ENCODE measurements at places on chromosomes 2 and 18. TPM values are rescaled to one million over a fixed set of nuclear protein-coding genes. Genes with fewer than 3 reads are reported as not detected.
A peak's percentile ranks its signal among the peaks of the same experiment; 100 is the strongest.

GRCh38 chr18:77138270-77138669 is 5.7 kb upstream of the MBP start:
- DNase-seq = no peak

- DNase-seq = no peak
Measured at GRCh38 chr2:170813611-170814532, 2.8 kb upstream of the GAD1 start.

DNA sequence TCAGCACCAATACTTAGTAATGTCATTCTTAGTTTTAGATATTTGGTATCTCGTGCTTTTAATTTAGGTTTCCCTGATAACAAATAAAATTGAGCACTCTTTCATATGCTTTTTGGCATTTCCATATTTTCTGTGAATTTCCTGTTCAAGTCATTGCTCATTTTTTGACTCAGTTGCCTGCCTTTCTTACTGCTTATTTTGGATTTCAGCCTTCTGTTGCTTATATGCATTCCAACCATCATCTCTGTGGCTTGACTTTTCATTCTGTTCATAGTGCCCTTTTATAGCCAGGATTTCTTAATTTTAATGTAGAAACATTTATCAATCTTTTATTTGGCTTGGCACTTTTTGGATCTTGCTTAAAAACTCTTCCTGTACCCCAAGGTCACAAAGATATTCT is 14.5 kb upstream of the KIF3C start:
- no peak for DNase-seq

DNA sequence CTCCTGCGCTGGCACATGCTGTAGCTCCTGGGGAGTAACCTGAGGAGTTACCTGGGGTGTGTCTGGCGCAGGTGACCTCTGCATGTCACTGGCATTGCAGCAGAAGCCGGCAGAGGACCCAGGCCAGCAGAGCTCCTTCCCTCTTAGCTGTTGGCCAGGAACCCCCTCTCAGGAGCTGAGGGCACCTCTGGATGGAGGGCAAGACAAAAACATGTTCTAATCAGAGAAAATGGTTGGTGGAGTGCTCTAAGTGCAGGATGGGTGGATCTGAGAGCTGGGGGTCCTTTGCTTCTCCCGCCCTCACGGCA is 44.9 kb upstream of the SNTG2 start:
- DNase-seq = peak; percentile 23

DNA sequence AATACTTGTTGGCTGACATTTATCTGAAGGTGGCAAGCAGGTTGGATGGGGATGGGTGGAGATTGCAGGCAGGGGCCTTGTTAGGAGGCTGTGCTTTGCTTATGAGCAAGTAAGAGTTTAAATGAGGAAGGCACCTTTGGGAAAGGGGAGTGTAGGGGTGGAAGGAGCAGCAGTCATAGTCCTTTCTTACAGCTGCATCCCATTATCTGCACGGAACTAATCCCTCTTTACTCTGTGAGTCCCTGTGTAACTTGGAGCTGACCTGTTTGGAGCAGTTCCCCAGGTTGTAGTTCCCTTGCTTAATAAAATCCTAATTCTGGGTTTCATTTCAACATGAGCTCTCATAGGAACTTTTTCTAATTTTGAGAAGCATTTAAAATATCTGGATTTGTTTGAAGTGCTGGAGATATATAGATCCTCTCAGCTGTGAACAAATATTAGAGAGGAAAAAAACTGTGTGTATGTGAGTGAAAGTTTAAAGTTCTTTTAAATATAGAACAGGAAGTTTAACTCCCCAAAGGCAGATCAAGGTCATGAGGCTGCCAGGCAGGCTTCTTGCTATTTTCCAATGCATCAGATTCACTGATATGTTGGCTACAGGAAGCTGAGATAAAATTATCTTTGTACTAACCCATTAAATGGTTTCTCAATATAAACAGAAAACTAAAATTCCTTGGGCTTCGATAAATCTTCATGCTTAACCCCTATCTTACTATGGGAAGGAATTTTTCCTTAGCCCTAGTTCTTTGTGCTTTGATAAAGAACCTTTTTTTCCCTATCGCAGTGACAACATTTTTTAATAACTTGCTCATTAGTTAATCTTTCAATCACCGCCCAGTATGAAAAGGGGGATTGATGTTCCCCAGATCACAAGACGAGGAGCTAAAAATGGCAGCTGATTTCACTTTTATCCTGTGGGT is 104.6 kb upstream of the EML6 start:
- DNase-seq = no peak

- DNase-seq = no peak
Measured at GRCh38 chr18:53894675-53895442, 329.6 kb downstream of the MBD2 start.

- DNase-seq = no peak
Measured at GRCh38 chr2:178282075-178282815, 87.9 kb downstream of the OSBPL6 start.

GRCh38 chr18:70261141-70261788 is 27.6 kb upstream of the SOCS6 start:
- no peak for DNase-seq

- DNase-seq = no peak
Measured at GRCh38 chr2:37737507-37737906, 66.1 kb upstream of the CDC42EP3 start.

DNA sequence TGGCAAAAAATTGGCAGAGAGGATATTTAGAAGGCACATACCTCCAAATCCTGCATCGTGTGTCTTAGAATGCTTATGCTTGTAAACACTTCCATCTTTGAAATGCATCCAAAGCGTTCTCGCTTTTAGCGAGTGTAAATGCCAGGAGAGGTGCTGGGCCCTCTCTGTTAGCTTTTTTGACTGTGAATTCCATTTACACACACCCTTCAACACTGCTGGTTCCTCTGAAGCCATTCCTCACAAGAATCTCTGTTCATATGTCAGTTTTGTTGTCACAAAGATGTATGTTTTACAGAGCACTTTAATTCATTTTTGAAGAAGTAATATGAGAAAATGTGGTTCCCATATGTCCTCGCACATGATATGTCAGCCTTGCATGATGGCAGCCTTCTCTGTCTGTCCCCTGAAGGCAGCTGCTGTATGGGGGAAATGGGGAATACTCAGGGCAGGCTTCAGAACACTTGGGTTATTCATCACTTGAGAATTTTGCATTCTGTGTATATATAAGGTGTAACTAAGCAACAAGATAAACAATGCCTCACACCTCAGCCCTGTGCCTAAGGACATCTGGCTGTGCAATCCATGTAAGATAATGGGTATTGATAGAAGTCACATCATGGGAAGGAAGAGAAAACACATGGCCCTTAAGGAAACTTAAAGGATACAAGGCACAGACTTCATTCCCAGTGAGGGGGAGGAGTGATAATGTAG is 52.3 kb downstream of the RAB27B start:
- DNase-seq = no peak

GRCh38 chr2:64938607-64939285 is 50.5 kb upstream of the SLC1A4 start:
- DNase-seq = no peak

- no peak for DNase-seq
Measured at GRCh38 chr2:219107758-219108157, 47.0 kb upstream of the IHH start.

DNA sequence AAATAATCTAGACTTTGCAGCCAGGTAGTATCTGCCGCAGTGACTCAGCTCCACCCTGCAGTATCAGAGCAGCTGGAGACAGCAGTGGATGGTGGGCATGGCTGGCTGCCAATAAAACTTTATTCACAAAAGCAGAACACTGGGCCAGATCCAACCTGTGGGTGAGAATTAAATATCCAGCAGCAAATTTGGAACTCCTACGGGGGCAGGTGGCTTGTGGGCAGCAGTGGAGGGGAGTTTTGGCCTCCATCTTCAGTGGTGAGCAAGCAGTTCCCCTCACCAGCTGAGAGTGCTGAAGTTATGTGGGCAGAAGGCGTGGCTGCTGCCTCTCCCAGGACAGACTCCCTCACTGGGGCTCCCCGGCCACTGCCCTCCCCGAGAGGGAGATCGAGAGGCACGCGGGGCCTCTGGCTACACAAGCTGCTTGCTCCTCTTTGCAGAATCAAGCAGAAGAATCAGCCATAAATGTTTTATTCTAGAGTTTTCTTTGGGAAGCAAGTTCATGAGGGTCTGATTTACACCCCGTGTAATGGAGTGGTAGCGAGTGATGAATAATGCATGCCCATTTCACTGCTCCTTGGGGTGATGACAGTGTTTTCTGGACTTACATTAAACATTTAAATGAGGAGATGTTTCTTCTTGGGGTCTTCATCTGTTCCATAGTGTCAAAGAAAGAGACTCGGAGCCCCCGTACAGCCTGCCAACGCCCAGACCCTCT is 204.3 kb downstream of the SEPTIN10 start:
- DNase-seq = no peak

DNA sequence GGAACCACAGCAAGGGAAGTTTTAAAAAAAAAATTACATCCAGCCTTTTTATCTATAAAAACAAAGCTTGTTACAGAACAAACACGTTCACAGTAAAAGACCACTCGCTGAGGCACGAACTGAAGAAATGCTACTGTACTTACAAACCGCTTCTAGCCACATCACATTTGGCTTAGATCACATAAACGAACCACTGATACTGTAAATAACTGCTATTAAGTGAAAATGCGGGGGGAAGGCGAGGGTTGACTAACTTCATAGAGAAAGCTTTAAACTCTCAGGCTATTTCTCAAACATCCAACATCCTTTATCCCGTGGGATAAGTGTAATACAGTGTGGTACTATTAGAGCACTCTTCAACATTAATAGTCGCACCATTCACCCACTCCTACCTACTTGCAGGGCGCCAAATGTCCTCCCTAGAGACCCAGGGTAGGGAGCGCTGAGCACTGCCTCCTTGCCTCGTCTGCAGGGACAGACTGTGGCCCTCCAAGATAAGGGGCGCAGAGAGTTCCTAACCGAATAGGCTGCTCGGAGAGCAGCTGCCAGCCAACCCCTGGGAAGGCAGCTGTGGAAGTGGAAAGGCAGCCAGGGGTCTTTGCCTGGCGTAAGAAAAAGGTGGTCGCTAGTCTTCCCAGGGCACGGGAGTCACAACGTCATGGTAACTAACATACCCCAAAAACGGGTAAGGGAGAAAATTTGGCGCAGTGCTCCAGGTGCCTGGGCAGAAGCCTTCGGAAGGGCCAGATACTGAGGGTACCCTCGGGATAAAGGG is 854 bp downstream of the GPR155 start:
- DNase-seq = no peak

- DNase-seq = no peak
Measured at GRCh38 chr2:197152451-197153228, 157.9 kb downstream of the ANKRD44 start.

NTSR2 gene
- total RNA-seq = not detected

TPGS2 gene
- total RNA-seq = 93.1 TPM
